ENCODE measurements at places on chromosomes 7 and 10.

- ATAC-seq = no peak
Observed at GRCh38 chr7:12540850-12541249, 29.7 kb upstream of the SCIN start.

- ATAC-seq = peak; percentile 81
Observed at GRCh38 chr7:30548845-30549244, 44.2 kb upstream of the GGCT start.

GRCh38 chr10:116608686-116609594, 11.8 kb upstream of the PNLIPRP2 start:
- peak; percentile 7 for ATAC-seq

- ATAC-seq = no peak
Observed at GRCh38 chr10:83991986-83992753, 147.1 kb upstream of the GHITM start.

DNA sequence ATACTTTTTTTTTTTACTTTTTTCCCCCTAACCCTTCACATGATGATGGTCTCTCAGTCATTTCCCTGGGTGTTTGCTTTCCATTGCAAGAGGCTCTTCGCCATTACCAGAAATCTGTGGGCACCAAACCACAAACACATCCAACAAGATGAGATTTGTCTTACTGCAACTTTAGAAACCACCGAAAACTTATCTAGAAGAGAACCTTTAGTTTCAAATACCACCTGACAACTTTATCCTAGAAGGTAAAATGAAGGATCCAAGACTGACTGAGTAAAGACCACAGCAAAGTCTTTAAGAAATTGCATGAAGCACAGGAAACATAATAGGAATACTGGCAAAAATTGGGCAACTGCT, 363.3 kb upstream of the MBL2 start:
- ATAC-seq = no peak

GRCh38 chr7:24005517-24005916, 278.5 kb upstream of the NPY start:
- no peak for ATAC-seq

DNA sequence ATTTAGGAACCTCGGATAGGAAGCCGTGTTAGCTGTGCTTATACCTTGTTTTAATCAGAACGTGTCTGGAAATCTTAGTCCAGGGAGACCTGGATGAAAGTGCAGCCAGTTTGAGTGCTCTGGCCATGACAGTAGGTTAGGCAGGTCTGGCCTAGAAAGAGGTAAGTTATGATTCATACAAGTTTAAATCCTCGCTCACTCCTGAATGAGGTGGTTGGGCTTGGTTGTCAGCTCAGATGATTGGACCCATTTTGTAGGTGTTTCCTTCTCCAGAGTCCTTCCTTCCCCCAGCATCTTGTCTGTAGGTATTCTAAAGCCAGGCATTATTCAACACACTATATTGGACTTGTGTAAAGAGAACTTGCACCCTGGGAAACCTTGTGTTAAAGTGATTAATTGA, 561.9 kb upstream of the GALNT17 start:
- ATAC-seq = no peak

GRCh38 chr10:83680470-83680891, 458.8 kb upstream of the GHITM start:
- ATAC-seq = no peak

GRCh38 chr10:4538016-4538415, 288.0 kb upstream of the AKR1E2 start:
- ATAC-seq = no peak

DNA sequence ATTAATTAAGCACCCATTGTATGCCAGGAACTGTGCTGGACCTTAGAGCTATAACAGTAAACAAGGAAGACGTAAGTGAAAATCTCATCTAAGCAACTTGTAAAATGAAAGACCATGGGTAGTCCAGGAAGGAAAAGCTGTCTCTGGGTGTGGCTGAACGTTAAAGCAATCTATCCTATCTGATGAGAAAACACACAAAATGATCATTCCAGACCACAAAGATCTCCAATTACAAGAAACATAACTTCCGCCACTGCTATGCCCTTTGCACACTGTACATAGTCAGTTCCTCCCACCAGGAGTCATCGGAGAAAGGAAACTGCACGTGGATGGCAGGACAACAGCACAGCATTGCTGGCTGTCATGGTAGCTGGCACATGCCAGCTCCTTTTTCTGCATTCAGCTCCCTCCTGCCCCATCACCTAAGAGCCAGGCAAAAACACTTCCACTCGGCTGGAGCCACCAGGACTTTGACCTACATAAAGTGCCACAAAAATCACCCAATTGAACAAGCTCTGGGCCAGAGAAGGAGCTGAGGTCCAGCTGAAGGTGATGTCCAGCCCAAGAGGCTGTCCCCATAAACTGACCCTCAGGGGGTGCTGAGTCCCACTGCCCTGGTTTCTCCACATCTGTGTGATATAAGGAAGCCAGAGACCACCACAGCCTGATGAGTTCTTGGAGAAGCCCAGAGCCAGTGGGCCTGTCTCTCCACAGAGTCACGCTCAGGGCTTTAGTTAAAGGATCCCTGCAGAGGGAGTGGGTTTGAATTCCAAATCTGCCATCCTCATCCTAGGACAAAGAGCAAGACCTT, 56.4 kb downstream of the STEAP1B start:
- ATAC-seq = no peak

DNA sequence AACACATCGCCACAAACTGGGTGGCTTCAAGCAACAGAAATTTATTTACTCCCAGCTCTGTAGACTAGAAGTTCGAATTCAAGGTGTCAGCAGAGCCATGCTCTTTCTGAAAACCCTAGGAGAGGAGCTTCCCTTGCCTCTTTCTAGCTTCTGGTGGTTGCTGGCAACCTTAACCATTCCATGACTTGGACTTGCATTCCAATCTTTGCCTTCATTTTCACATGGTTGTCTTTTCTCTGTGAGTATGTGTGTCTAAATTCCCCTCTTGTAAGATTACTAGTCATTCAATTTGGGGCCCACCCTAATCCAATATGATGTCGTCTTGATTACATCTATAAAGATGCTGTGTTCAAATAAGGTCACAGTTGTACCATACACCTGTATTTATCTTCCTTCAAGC, 65.9 kb upstream of the PRKG1 start:
- no peak for ATAC-seq

DNA sequence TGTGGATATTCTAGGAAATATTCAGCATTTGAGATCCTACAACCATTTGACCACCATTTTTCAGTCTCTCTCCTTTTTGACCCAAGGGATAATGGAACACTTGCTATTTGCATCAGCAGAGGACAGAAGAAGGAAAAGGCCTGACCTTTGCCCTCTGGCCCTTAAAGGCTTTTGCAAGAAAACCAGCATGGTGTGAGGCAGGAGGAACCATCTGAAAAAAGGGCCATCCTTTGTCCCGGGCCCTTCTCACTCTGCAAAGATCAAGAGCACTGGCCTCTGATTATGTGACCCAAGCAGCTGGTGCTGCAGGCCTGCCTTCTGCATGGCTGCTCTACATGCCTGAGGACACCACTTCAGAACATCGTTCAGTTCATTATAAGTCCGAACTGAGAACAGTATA, 133.3 kb upstream of the STK17A start:
- no peak for ATAC-seq

DNA sequence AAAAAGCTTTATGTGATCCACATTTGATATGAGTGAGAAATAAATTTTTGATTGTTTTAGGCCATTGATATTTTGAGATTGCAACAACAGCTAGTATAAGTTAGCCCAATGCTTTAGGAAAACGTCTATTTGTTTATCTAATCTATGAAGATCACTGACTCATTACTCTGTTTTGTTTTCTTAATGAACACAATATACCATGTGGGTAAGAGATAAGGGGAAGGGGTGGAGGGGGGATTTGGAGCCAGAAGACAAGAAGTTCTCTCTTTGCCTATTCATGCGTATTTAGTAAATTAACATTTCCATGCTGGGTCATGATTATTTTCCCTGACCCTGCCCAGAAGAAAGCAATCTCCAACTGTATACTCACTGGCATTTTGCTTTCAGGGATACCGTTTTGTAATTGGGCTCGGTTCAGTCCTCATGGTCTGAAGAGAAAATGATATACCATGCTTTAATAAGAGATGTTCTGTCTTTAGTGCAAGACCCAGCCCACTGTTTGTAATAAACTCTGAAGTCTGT, 359.5 kb upstream of the NPSR1 start:
- ATAC-seq = no peak

- no peak for ATAC-seq
Observed at GRCh38 chr10:54799506-54799905, 1.5 kb downstream of the PCDH15 start.

GRCh38 chr7:154308928-154309327, 256.7 kb downstream of the DPP6 start:
- ATAC-seq = no peak

DNA sequence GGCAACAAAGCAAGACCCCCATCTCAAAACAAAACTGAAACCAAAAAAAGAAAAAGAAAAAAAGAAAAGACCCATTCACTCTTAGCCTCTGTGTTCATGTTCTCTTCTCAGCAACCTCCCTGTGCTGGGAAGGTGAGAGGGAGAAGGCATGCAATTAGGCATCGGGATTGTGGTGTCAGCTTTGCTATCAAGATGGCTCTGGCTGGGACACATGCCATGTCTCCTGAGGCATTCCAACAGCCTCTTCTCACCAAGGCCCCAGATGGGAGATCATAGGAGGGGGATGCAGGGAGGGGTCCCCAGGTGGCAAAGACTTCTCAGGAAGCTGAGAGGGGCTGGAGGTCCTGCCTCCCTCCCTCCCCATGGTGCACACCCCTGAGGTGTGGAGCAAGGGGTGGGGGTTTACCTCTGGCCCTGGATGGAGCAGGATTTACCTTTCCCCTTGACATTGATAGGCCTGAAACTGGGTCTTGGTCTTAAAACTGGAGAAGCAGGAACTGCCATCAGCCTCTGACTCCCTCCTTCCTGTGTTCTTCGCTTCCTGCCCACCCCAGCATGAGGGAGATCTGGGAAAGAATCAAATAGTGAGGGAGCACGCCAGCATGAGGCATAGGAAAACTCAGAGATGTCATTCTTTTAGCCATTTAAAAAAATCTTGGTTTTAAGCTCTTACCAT, 96.2 kb upstream of the DUSP5 start:
- no peak for ATAC-seq

DNA sequence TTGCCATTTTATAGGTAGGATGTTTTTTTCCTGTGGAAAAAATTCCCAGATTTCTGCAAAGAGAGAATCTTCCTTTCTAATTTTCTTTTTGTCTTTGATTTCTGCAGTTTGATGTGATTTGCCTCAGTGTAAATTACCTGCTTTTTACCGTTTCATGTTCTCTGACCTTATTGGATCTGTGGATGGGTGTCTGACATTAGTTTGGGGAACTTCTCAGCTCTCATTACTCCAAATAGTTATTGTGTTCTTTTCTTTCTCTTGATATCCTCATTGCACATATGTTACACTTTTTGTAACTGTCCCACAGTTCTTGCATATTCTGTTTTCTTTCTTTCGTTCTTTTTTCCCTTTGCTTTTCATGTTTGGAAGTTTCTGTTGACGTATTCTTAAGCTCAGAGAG, 28.5 kb downstream of the NACAD start:
- ATAC-seq = no peak

DNA sequence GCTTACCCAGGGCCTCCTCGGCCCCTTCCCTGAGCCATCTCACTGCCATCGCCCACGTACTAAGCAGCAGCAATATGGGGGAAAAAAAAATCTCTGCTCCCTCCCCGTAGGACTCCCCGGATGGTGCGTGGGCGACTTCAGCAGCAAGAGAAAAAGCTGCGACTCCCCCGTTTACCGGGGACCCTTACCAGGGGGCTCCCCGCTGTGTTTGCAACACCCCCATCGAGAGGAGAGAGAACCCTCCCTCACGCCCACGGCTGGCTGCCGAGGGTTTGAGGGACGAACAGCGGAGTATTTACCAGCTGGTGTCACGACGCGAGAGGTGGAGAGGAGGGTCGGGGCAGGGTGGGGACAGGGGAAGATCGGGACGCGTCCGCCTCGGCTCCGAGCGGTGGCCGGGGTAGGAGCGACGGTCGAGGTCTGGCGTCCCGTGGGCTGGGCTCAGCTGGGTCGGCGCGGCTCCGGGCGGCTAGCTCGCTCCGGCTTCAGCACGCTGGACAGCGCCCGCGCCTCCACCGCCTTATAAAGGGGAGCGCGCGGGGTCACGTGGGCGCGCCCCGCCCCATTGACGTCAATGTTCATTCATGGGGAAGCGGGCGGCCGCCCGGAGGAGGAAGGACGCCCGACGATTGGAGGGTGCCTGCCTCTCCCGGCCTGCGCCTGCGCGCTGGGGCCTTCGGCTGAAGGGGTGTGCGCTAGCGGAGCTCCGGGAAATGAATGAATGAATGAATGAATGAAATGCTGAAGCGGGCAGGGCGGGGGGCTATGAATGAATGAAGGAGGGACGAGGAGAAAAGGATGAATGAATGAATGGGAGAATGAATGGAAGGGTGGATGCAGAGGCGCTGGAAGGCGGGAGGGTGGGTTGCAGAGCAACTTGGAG, at the start of gene VGF:
TSS of gene VGF (minus strand) at position 495 of the 883 bp plus-strand sequence. CDS start 726 bp downstream, outside the sequence.
- ATAC-seq = peak; percentile 78

DNA sequence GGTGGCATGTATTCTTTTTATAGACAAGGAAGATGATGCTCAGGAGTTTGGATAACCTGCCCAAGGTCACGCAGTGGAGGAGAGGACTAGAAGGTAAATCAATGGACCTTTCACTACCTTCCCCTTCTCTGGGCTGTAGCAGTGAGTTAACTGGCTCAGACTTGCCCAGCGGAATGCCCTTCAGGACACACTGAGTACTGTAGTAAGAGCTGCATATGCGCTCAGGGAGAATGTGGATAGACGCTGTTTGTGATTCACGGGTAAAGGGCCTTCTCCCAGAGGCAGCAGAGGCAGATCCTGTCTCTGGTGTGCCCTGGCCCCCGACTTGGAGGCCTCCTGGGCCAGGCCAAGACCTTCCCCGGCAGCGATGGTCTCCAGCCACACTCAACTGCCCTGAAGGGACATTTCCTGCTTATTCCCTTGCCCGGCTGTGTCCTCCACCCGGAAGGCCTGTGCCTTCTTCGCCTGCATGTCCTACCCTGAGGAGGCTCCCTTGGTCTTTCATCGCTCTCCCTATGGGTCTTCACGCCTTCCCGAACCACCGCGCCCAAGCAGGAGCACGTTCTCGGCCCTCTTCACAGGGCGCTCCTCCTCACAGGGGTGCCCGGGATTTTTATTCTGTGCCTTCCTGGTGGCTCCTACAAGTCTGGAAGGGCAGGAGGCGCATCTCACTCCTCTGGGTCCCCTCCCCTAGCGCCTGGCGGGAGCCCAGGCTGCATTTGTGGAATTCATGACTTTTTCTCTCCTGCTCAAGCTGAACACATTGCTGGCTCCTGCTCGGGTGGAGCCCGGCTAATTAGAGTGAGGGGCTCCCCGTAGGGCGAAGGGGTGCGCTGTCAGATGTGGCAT, 1.8 kb upstream of the IKZF1 start:
- no peak for ATAC-seq

GRCh38 chr7:50156163-50156562, 63.1 kb upstream of the ZPBP start:
- no peak for ATAC-seq

DNA sequence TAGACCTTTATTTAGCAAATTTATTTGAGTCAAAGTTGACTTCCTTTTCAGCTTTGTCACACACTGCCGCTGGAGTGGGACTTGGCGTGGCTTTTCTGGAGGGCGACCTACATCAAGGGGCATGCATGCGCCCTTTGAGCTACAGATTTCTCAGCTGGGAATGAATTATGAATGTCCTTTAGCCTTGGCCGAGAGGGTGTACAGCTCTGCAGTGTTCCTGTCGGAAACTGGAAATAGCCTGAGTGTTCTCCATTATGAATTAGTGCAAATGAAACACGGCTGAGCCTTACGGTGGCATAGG, 79.7 kb downstream of the GLRX3 start:
- no peak for ATAC-seq

Measured in gastroesophageal sphincter (tissue), 4 donors.